Activated CD4-positive, alpha-beta T cell treated with anti-CD3 and anti-CD28 coated beads, Interleukin-2, Interleukin-6, amounts not matched to agents 100 ng/mL and 50 ng/mL, durations not matched to agents 16 hours and 8 hours (primary cell): ENCODE measurements at places on chromosomes 13 and 19.

- DNase-seq: no peak
These were observed 225.8 kb upstream of the IRS2 start for GRCh38 chr13:110012102-110012739.

DNA sequence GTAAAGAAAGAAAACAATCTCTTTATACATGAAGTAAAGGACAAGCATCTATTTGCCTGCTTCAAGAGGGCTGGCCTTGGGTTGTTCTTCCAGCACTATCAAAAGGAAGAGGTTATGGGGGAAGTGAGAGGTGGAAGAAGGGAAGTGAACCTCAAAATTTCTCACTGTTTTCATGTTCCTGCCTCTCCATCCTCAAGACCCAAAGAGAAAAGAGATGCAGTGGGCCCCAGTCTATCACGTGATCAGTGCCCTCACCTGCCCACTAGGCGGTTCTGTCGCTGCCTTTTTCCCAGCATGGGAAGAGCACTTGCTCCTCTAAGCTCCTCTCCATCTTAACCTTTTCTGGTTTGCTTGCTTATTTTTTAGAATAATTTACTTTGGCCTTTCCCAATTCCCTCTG lies 6.2 kb upstream of the USP12 start:
- DNase-seq: no peak

GRCh38 chr19:38733493-38734175 lies 10.6 kb downstream of the CAPN12 start:
- no peak for DNase-seq

- DNase-seq: no peak
These were observed 2.6 kb downstream of the DPF1 start for GRCh38 chr19:38221421-38221820.

DNA sequence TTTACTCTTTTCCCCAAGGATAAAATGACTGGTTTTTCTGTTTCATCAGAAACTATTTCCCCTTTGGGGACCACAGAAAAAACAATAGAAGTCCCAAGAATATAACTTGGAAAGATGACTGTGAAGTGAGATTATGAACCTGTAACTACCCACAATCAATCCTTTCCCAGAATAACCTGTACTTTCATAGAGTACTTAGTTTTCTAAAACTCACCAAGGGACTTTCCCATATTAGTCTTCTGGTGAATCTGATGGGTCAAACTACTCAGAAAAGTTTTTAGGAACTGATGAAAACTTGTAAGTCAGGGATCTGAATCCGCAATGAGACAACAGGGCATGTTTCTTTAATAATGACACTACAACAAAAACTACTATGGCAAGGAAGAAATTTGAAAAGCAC lies 62.6 kb downstream of the STK24 start:
- peak; percentile 48 for DNase-seq

DNA sequence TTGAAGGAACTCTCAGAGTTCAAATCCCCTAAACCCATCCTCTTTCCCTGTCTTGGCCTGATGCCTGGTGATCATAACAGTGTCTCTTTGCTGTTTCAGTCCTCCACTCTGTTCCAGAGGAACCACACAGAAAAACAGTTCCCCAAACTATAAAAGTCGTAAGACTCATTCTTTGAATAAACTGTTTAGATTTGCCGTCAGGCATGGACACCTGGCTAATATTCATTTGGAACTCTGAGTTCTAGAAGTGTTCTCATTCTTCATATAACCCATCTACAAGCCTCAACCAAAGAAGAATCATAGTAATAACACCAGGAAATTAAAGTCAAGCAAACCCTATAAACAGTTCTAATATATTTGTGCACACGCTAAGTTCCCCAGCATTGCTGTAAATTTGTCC lies 37.7 kb upstream of the ABCC4 start:
- DNase-seq: no peak

GRCh38 chr13:95924389-95924994 lies 128.7 kb downstream of the UGGT2 start:
- no peak for DNase-seq

- DNase-seq: no peak
These were observed 81.7 kb downstream of the LRRC63 start for GRCh38 chr13:46293436-46293835.

- DNase-seq: no peak
These were observed 8.8 kb downstream of the NDUFA11 start for GRCh38 chr19:5894704-5895349.

DNA sequence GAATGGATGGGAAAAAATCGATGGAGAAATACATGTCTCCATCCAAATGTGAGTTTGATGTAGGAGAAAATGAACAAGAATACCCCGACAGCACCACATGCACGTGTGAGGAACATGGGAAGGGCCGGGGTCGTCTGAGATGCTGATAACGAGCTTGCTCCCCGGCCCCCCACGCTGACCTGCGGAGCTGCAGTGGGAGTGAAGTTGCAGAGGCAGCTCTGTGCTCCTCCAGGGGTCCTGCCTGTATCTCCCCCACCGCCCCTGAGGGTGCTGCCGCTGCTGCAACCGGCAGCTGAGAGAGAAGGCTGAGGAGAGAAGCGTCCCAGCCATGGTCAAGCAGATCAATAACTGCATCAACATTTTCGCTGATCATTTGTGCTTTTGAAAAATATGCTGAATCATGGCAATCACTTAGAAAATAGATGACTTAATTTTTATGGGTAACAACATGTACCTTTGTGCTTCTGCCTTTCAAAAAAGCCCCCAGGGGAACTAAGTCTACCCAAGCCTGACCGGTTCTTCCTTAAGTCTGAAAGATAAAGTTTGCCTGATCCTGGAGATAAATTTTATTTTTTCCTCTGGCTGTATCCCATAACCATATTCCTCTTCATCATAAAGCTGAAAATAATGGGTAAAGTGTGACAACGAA lies 18.2 kb upstream of the NAXD start:
- no peak for DNase-seq

DNA sequence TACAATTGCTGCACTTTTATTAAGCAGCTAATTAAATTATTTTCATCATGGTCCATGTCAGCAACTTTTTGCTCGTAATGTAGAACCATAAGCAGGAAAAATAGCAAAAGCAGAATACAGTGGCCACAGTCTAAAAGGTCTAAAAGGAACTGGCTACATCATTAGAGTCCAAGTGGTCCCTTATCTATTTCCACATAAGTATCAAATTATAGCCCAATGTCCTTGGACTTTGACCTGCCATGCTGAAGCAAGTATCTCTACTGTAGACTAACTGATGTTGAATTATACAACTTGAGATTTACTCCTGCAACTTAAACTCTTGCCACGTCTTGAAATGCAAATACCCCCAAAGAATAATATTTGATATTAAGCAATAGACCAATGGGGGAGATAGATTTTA lies 68.8 kb downstream of the OXGR1 start:
- no peak for DNase-seq

DNA sequence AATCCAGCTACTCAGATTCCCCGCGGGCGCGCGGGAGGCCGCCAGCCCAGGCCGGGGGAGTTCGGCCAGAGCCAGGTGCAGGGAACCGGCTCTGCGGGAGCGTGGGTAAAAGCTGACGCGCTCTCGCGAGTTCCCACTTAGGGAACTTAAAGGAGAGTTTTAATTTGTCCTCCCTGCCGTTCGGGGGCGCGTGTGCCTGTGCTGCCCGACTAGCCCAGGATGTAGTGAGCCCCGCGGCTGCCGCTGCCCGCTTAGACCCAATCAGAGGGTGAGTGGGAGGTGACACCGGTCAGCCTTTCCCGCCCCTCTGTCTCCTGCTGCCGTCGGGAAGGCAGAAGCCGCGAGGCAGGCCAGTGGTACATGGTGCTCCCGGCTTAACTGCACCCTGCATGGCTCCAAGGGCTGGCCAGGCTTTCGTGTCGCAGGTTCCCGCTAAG lies 36.0 kb upstream of the NEK3 start:
- DNase-seq: peak; percentile 81

DNA sequence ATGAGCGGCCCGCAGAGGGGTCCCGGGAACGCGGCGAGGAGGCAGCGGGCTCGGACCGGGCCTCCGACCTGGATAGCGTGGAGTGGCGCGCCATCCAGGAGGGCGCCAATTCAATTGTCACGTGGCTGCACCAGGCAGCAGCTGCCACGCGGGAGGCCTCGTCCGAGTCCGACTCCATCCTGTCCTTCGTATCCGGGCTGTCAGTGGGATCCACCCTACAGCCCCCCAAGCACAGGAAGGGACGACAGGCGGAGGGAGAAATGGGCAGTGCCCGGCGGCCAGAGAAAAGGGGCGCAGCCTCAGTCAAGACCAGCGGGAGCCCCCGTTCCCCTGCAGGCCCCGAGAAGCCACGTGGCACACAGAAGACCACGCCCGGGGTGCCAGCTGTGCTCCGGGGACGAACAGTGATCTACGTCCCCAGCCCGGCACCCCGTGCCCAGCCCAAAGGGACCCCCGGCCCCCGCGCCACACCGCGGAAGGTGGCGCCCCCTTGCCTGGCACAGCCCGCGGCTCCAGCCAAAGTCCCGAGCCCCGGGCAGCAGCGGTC lies 10.7 kb downstream of the C19orf25 start:
- DNase-seq: no peak

DNA sequence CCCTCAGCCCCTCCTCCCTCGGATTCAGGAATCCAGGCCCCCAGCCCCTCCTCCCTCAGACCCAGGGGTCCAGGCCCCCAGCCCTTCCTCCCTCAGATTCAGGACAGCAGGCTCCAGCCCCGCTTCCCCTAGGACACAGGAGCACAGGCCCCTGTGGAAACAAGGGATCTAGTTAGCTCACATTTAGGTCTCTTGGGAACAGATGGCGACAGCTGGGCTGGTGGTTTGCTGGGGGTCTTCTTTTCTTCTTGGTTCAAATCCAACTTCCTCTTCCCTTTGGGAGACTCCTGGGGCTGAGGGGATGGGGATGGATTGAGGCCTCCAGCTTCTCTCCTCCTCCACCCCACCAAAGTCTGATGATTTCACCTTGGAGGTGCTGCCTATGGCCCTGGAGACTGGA lies 19.6 kb downstream of the ZNF575 start:
- DNase-seq: no peak

- no peak for DNase-seq
These were observed 882.0 kb upstream of the SLITRK6 start for GRCh38 chr13:86681223-86681622.

GRCh38 chr13:33345842-33346241 lies 60.3 kb upstream of the STARD13 start:
- DNase-seq: no peak

- no peak for DNase-seq
These were observed 42.6 kb downstream of the ZNF527 start for GRCh38 chr19:37413313-37414084.

DNA sequence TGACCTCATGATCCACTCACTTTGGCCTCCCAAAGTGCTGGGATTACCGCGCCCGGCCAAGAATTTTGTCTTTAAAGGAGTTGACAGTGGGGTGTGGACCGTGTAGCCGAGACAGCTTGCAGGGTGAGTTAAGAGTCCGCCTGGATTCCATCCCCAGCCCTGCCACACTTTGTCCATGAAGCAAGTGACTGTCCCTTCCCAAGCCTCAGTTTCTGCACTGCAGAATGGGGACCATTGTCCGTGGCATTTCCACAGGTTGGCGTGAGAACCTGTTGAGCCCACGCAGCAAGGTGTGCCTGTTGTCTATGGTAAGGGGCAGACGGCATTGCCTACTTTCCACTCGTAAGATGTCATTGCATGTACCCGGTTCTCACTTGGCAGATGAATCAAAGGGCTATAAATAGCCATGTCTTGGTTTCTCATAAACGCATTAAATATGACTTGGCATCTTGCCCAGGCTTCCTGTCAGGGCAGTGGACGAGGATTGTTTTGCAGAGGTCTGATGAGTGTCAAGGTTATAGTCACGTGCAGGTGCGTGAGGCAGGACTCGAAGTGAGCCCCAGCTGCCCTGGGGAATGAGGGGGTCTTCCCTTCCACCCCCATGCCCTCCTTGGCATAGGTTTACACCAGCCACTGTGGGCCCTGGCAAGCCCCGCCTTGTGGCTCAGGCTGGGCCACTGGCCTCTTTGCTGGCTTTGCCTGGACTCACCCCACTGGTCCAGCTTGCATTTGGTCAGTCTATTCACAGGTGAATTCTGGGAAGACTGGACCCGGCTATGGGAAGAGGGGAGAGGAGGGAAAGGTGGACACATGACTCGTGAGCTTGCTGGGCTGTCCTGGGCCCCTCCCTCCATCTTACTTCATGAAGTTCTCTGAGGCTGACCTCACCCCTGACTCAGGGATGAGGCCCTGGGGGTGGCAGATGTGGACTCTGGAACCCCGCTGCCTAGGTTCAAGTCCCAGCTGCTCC lies 14.6 kb downstream of the FAM187B start:
- DNase-seq: peak; percentile 88
